Kasumi-1 (cell line): ENCODE measurements at places on chromosomes 3 and 15.
A peak's percentile ranks its signal among the peaks of the same experiment; 100 is the strongest.

- DNase-seq = no peak
These were observed 4.3 kb downstream of the PTH1R start for GRCh38 chr3:46881596-46882376.

- DNase-seq = no peak
These were observed 148.2 kb downstream of the BBX start for GRCh38 chr3:107670986-107671385.

DNA sequence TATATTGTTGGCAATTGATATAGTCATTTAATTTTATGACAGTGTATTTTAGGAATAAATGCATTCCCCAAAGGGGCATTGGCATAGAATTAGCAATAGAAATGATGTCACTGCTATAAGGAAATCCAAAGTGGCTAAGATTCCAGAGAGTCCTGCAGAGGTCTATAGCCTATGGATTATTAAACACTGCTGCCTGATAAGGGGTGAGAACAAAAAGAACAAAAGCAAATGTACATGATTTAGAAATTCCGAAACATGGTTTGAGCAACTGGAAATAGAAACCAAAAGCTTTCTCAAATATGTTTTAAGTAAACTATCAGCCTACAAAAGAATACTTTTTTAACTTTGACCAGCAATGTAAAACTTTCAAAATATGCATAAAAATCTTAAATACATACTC lies 280.1 kb upstream of the RASGRP1 start:
- no peak for DNase-seq

- no peak for DNase-seq
These were observed 62.5 kb downstream of the VPS13C start for GRCh38 chr15:61997786-61998185.

DNA sequence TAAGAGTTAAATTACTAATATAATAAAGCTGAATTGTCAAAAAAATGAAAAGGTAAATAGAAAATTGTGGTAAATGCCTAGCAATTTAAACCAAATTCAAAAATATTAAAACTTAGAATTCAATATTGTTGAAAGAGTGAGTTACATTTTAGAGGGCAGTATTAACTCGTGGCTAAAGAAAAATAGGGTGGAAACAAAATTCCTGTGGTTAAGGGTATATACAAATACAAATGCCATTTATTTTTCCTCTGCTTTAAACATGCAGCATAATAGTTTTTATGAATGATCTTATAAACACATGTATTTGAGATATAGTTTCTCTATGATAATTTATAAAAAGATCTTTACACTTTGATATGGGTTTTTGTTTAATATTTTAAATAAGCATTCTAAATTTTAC lies 79.0 kb downstream of the NEDD4 start:
- DNase-seq = no peak

GRCh38 chr3:64262574-64263114 lies 37.4 kb upstream of the PRICKLE2 start:
- DNase-seq = no peak

- DNase-seq = no peak
These were observed 24.8 kb upstream of the PPIB start for GRCh38 chr15:64187396-64188191.

DNA sequence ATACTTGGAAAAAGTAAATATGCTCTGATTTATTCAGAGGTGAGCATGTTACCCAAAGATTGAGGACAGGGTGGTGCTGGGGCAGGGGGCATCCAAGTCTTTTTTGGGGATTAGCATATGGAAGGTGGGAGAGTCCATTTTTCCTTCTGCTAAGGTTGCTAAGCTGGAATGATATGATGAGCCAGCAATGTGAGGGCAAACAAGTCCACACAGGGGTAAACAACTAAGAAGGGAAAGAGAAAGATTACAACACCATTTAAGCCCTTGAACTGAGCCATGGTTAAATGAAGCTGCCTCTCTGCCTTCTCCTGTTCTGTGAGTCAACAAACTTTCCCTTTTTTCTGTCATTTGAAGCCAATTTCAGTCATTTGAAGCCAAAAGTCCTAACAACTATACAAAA lies 89.0 kb downstream of the RPL22L1 start:
- no peak for DNase-seq

DNA sequence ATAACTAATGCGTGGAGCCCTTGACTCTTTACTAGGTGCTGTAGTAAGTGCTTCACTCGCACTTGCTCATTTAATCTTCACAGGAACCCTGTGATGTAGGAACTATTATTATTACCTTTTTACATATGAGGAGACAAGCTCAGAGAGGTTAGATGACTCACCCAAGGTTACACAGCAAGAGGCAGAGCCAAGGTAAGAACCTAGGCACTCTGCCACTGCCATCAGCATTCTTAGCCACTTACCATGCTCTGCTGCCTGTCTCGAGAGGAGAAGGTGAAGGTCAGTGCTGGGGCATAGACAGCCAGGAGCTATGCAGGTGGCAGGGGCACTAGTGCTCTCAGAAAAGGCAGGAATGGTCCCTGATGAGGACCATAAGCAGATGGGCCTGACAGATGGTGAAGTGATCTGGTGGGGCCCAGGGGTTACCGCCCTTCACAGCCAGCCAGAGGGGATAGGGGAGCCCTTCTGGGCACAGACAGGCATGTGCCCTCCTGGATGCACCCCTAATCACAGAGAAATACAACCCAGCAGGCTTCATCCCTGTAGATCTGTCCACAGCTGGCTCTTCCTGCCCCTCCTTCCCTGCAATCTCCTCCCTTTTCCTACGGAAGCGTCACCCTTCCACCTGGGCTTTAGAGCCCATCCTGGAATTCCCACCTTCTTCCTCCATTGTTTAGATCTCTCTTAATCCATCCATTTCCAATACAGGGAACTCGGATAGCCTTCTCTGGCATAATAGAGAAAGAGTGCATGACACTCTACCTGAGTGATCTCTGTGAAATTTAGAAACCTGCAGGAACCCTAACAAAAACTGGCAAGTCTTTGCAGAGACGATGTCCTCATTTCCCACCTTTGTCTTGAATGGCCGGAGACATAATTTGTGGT lies 26.9 kb downstream of the ABTB1 start:
- no peak for DNase-seq

DNA sequence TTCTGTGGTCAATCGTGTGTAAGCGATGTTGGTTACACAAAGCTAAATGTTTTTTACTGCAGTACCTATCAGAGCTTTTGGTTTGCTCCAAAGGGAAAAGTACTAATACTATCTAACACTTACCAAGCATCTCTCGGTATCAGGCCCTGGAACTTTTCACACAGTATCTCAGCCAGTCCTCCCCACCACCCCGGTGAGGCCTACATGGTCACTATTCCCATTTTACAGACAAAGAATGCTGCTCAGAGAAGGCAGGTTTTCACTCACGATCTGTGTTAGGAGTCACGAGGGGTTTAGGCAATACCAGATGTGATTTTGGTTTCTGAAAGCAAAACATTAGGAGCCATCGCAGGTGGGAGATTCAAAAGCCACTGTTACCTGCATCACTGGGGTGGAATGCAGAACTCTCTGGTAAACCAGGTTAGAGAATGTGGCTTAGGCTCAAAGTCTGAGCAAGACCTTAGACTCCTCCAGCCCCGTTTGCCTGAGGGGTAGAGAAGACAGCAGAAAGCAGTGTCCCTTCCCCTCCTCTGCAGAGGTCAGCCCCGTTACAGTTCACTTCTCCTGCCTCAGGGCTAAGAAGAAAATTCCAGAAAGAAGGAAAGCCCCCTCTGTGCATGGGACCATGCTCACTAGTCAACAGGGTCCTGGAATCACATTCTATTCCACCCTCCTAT lies 57.2 kb downstream of the XXYLT1 start:
- DNase-seq = no peak

- DNase-seq = no peak
These were observed 38.0 kb downstream of the TXNRD3 start for GRCh38 chr3:126616931-126617330.

- DNase-seq = no peak
These were observed at the start of gene MDFIC2 for GRCh38 chr3:70312336-70312735. MDFIC2 (minus strand) TSS chr3:70312638; CDS start chr3:70311973, 665 bp downstream.

DNA sequence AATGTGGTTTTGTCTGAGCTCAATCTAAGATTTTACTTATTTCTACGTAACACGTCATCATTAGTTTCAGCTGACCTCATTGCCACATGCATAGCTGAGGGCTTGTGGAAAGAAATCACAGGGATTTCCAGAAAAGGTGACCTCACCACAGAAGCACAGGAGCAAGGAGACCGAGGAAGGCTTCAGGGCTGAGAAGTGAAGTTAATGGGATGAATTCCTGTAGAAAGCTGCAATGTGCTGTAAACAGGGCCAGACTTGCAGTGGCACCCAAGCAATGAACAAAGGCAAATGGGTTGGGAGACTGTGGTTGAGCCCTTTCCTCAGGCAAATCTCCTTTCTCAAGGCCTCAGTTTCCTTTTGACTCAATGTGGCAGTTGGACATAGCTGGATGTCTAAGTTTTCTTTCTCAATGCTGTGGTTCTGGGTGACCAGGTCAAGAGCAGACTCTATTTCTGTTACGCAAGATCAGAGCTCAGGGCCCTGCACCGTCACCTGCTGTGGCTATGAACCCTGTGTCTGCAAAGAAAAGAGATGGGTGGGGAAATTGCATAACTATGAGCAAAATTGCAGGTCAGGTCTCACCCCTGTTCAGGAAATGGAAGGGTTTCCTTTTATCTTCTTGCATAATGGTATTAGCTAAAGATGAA lies 252.2 kb upstream of the TBL1XR1 start:
- DNase-seq = peak; percentile 42

DNA sequence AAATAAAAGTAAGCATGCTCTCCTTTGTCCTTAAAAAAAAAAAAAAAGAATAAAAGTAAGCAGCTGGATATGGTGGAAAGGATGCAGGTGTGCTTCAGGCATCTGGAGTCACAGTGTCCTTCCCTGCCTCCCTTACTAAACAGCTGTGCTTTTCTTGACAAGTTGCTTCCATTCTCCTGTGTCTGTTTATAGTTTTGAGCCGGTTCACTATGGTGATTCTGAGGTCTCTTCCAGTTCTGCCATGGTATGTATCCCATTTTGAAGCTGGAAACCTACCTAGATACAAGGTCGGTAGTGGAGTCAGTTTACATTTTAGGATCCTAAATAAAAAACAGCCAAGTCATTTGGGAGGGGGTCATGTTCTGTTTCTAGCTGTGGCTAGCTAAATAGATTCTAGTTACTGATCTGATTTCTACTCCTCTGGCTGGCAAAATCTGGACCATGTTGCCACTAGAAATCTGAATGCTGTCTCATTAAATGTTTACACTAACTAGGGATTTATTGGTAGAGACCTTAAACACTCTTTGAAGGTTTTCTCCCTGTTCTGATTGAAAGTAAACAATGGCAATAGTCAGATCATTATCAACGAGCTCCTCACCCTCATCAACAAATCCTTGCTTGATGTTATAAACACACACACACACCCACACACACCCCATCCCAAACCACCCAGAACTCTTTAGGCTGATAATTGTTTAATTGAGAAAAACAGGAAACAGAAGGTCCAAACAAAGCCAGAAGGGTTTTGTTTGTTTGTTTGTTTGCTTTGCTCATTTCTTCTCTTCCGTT lies 7.9 kb downstream of the TNFSF10 start:
- no peak for DNase-seq

GRCh38 chr3:47583320-47584075 lies 4.8 kb upstream of the CSPG5 start:
- DNase-seq = no peak

DNA sequence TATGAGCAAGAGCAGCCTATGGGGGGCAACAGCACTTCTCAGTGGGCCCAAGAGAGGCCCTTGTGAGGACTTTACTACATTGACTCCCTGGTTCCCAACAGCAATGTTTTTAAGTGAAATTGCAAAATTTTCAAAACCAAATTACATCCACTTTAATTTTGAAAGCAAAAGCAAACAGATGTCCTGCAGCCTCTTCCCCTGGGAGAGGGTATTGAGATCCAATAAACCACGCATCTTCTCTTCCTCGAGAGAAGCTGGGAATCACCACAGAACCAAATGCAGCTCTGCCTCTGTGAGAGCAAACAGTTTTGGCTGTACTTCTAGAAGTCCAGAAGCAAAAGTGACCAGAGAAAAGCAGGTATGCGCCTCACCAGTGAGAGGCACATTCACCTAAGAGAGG lies 25.2 kb downstream of the NMNAT3 start:
- DNase-seq = no peak

GRCh38 chr3:119759962-119760361 lies 21.9 kb upstream of the NR1I2 start:
- no peak for DNase-seq

DNA sequence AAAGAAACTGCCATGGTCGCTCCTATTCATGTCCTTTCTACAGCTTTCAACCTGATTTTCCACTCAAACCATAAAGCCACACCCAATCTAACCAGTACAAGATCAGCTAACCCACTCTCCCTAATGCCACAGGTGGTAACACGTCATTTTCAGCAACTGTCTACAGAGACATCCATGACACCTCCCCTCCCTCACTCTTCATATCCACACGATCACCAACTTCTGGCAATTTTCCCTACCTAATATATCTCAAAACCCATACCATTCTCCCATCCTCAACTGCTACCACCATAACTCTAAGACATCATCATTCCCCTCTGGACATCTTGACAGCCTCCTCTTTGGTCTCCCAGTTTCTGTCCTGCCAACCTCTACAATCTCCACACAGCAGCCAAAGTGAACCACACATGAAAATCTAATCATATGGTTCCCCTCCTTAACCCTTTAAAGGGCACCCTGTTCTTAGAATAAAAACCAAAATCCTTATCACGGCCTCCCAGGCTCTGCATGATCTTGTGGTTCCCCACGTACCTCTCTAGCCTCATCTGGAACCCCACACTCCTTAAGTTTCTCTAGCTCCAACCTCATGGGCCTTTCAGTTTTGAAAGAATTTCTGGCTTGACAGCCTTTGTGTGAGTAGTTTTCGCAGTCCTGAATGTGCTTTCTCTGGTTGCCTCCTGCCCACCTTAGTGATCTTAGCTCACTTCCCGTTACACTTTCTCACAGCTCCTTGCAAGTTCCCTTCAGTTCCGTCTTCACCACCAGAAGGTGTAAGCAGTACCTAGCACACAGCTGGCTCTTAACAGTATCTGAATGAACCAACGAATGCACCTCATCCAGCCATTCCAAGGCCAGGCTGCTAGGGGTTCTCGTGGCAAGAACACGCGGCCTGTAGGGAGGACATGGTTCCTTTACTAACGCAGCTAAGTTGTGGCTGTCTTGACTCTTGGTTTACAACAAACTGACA lies 33.4 kb downstream of the SPINK8 start:
- DNase-seq = peak; percentile 61
